Stimulated activated CD8-positive, alpha-beta memory T cell treated with anti-CD3 and anti-CD28 coated beads, Interleukin-4, amount 100 ng/mL, for 1 hour (primary cell): ENCODE measurements at places on chromosomes 7 and 10.

DNA sequence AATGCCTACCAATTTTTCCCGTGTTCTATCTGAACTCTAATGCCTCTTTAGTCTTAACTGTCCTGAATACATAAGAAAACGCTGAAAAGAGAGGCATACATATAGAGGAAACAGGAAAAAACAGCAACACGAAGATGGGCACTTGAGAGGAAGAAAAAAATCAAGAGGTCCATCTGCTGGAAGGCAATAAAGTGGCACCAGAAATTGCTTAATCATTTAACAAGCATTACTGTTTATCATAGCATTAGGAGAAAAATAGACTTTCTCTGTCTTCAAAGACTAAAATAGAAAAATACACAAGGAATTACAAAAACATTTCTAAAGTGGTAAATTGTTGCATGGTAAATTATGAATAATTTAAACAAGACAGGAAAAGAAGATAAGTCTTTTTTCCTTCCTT is 35.0 kb downstream of the NSUN6 start:
- DNase-seq, result no peak

DNA sequence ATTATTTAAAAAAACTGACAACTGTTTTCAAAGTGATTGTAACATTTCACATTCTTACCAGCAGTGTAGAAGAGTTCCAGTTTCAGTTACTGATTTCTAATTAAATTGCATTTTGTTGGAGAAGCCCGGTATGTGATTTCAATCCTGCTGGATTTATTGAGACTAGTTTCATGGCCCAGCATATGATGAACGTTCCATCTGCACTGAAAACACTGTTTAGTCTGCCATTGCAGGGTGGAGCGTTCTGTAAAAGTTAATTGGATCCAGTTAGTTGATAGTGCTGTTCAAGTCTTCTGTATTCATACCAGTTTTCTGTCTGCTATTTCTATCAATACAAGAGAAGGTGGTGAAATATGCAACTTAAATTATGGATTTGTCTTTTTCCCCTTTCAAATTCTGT is 37.3 kb upstream of the CCNY start:
- no peak for DNase-seq

- DNase-seq, result no peak
Measured at GRCh38 chr10:123039632-123039930, 30.8 kb downstream of the ACADSB start.

DNA sequence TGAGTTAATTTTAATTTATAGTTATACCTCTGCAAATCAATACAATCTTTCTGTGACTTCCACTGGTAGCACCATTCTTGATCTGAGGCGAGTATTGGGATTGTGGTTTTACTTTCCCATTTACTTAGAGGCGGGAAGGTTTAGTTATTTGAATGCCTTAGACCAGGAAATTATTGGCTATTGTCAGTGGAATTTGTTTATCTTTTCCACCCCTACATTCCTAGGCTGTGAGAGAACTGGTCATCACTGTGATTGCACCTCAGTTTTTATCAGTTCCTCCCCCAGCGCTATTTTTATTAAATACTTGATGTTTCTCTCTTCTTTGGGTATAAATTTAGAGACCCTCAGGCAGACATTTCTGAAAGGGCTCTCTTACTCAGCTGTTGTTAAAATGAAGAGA is 29.9 kb downstream of the CDK14 start:
- no peak for DNase-seq

DNA sequence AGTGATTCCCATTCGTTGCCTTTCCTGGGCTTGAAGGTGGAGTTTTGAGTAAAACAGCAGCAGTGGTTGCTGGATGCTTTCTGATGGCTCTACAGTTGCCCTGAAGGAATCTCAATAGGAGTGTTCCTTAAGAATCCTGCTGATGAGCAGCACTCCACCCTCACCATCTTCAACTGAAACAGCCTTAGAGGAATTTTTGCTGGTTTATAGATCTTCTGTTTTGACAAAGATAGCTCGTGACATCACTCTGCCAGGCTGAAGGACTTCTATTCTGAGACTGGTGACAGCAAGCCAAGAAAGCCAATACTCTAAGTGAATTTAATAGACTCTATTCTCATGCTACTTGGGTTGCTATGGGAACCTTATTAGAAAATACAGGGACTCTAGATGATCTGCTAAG is 1014.7 kb downstream of the NRG3 start:
- no peak for DNase-seq

DNA sequence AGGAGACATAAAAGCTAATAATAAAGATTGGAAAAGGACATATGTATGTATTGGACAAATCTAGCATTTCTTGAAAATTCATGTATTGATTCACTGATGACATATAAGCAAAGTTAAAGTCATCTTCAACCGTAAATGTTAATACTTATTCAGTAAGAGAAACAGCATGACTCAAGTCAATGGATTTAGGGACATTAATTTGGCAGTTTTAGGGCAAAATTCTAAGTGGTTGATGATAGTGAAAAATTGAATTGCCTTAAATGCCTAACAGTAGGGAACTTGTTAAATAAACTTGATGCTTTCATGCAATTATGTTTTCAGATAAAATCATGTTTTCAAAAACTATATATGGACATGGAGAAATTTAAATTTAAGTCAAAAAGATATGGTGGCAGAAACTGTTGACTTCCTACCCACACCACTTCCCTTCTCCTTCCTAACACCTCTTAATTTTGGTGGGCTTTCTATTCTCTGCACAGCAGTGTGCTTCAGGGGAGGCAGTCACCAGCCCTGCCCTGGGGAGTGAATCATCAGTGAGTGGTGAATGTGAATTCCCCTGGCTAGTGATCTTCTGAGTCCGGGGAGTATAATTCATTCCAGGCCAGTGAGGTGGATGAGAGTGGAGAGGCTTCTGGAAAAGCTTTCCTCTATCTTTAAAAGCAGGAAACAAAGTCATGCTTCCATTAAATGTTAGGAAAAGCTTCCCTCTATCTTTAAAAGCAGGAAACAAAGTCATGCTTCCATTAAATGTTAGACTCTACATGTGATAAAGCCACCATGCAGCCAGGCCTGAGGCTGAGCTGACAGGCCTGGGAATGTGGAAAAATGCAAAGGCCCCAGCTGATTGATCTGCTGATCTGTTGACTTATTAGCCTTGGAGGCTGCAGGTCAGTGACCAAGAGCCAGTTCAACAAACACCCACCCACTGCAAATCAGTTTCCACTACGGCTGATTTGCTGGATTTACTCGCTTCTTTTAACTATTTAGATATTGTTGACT is 25.2 kb upstream of the ITGB1 start:
- no peak for DNase-seq

- DNase-seq, result no peak
Measured at GRCh38 chr10:33314811-33315561, 19.5 kb downstream of the NRP1 start.

GRCh38 chr10:61844116-61844822 is 57.2 kb upstream of the ARID5B start:
- no peak for DNase-seq
